Germinal center (tissue), 1 donor: ENCODE measurements at places on chromosomes 2 and 18.

GRCh38 chr2:213243189-213244044 lies 40.8 kb upstream of the SPAG16 start:
- DNase-seq, result no peak

DNA sequence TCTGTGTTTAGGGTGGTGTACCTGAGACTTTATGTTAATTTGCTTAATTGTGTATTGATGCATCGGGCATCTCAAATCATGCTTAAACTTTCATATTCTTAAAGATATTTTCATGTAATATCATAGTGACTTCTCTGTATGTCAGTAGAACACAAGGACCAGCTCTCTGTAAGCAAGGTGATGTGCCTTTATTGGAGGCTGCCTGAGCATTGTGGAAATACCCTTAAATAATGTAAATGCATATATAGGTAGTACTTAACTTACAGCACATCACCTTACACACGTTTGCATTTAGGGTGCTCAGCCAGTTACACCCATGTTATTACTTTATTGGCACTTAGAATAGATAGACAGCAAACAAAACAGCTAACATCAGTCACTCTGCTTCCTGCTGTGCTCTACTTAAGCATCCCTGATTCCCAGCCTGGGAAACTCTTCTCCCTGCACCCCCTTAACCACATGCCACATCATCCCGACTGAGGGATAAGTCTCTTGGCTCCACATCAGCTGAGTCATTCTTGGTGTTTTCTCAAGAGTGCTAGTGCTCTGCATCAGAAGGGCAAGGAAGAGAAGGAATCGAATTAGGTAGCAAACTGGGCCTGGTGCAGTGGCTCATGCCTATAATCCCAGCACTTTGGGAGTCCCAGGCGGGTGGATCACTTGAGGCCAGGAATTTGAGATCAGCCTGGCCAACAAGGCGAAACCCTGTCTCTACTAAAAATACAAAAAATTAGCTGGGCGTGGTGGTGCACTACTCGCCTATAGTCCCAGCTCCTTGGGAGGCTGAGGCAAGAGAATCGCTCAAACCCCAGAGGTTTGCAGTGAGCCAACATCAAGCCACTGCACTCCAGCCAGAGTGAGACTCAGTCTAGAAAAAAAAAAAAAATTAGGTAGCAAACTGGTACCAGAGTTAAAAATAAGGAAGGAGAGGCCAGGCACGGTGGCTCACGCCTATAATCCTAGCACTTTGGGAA lies 108.7 kb downstream of the MAP3K20 start:
- DNase-seq, result no peak

GRCh38 chr2:174334781-174335251 lies at the start of gene SP9:
Gene SP9, plus strand, starts transcription at chr2:174334954. Its CDS starts 139 bp downstream, at chr2:174335093.
- peak; percentile 74 for DNase-seq

DNA sequence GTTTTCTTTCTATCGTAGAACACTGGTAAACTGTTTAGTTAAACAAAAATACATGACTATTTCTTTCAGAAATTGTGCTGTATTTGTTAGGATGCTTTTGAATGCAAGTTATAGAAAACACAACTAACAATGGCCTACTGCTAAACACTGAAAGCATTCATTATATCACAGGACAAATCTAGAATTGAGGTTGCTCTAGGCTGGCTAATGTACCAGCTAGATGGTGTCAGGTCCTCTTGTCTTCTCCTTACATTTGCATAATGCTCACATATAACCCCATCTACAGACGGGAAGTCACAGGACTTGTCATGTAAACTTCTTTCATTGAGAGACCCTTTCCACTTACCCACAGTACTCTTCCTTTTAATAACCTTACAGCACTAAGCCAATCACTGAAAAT lies 586.8 kb downstream of the DSC3 start:
- no peak for DNase-seq

GRCh38 chr2:102075479-102075878 lies 67.1 kb upstream of the IL1R1 start:
- no peak for DNase-seq

GRCh38 chr2:191936882-191937405 lies 90.1 kb upstream of the CAVIN2 start:
- DNase-seq, result no peak

- no peak for DNase-seq
Measured at GRCh38 chr2:65499216-65499615, 66.8 kb upstream of the SPRED2 start.

DNA sequence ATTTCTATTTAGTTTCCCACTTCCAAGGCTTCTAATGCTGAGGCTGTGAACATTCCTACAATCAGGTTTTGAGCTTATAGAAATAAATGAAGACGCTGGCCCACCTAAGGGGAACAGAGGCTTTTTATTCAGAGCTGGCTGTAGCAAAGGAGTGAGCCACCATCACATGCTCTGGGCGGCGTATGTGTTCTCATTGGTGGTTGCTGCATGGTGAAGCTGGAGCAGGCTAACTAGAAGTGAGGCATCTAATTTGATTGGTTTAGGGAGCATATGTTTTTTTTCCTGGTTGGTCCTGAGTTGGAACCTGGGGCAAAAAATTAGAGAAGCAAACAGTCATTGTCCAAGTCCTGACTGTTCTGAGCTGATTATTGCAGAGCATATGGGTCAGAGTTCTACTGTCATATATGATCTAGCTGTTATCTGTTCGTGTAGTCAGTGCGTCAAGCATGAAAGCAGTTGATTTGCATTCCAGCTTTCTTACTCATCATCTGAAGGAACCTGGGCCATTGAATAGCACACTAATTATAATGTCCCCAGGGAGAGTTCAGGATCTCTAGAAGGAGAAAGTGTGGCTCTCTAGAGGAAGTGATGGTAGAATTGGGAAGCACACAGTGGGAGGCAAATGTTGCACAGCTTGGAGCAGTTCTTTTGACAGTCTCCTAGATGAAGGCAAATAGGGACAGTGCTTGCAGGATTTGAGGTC lies 279.6 kb downstream of the PARD3B start:
- no peak for DNase-seq

DNA sequence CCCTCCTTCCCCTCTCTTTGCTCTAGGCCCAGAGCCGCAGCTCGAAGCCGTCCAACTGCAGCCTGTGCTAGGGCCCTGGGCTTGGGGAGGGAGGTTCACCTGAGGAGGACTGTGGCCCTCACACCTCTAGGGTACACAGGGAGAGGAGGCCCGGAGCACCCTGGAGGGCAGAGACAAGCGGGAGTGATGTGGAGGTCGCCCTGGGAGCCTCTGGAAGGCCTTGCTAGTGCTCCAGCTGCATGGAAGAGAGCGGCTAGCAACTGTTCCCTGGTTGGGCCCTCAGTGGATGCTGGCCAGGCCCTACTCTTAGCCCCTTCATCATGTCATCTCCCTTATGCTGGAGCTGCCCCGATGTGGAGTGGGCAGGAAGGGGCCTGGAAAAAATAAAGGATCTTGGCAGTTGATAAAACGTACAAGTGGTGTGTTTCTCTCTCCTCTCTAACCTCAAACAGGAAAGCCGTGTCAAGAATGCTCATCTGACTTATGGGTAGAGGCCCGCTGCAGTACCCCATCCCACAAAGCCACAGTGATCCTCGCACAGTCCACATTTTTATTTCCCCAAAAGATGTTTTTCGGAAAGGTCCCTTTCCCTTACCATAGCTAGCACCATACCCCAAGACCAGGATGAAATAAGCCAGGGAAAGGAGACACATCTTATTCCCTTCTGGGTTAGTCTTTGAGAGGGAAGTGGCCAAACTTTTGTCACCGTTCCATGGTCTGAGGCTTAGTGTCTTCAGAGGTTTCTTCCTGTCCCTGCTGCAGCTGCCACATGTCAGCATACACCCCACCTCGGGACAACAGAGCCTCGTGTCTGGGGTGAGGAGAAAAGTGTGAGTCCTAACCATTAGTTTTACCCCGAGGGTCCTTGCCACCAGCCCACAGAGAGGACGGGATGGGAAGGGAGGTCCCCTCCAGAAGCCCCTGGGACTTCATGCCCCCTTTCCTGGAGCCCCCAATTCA lies 2.9 kb downstream of the ZFAND2B start:
- DNase-seq, result no peak
